Stimulated activated CD8-positive, alpha-beta memory T cell treated with anti-CD3 and anti-CD28 coated beads, Interleukin-15, amount 100 ng/mL, for 1 hour (primary cell): ENCODE measurements at places on chromosomes 6 and 20.

DNA sequence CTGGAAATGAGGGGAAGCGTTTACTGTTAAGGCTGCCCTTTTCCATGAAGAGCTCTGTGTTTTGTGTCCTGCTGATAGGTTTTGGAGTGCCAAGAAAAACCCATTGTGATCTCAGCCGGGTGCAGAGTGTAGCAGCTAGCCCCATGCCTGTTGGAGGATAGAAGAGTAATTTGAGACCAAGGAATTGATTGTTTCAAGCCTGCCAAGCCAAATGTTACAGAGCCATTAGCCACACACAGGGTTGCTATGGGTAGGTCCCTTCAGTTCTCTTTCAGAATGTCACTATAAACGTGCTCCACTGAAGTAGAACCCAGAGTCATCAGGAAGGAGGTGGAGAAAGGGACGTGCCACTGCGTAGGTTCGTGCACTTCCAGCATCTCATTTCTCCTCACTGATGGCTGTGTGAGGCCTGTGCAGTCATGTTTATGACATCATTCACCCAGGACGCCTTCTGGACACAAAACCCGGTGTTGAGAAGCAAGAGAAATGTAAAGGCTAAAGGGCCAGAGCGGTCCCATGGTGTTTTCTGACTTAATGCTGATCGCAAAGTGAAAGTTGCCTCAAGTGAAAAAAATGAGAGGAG, 6.6 kb downstream of the GMPR start:
- DNase-seq, result no peak

GRCh38 chr6:122153557-122153956, 245.9 kb upstream of the HSF2 start:
- no peak for DNase-seq

GRCh38 chr6:16523606-16524379, 237.5 kb downstream of the ATXN1 start:
- DNase-seq, result no peak

DNA sequence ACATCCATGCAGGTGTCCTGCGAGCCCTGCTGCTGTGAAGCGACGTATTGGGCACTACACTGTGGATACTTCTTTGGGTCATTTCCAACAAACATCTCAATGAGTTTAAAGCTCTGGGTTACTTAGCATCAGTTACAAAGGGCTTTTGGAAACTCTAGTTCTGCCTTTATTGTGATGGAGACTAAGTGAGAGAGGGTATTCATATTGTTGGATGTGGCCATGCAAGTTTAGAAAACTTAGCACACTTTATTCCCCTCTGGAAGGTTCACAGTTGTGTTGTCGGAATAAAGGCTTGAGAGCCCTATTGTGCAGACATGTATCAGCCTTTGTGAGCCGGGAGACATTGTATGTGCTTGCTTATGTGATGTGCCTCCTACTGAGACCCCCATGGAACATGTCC, 22.1 kb downstream of the DUSP22 start:
- DNase-seq, result no peak

GRCh38 chr6:18350712-18351111, 36.4 kb upstream of the RNF144B start:
- DNase-seq, result no peak

- DNase-seq, result no peak
Measured at GRCh38 chr6:33682341-33682740, 29.2 kb downstream of the UQCC2 start.

GRCh38 chr6:129801909-129802308, 59.2 kb downstream of the TMEM244 start:
- no peak for DNase-seq

DNA sequence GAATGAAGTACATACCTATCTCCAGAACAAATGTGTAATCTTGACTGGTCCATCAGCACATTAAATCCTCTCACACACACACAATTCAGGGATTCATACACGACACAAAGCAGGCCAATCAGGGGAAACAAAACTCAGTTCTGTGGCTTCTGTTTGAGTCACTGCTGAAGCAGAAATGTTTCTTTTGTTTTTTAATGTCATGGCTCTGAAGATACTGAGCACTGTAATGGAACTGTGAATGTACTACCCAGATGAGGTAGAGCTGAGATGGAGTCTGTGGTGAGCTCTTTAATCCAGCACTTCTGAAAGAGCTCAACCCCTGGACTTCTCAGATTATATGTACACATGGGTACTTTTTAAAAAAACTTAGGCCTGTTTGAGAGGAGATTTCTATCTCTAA, 116.4 kb downstream of the THEMIS start:
- DNase-seq, result no peak

- peak; percentile 25 for DNase-seq
Measured at GRCh38 chr6:26576929-26577719, 19.6 kb upstream of the ABT1 start.

GRCh38 chr6:38396209-38396608, 243.5 kb downstream of the BTBD9 start:
- DNase-seq, result no peak

DNA sequence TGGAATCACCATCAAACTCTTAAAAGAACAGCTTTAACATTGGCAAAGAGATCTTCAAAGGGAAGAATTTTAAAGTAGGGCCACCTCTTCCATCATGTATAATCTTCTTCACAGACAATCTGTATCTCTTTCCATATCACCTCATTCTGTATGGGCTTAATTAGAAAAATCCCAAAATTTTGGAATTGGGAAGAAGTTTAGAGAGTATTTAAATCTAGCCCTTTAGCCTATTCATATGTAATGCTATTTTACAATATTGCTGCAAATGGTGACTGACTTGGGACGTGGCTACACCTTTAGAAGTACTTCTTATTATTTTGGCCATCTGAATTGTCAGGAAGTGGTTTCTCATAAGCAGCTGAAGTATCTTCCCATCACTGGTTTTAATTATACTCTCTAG, 474.3 kb downstream of the RFPL4B start:
- no peak for DNase-seq

- no peak for DNase-seq
Measured at GRCh38 chr6:140445474-140446004, 1071.1 kb upstream of the CITED2 start.

DNA sequence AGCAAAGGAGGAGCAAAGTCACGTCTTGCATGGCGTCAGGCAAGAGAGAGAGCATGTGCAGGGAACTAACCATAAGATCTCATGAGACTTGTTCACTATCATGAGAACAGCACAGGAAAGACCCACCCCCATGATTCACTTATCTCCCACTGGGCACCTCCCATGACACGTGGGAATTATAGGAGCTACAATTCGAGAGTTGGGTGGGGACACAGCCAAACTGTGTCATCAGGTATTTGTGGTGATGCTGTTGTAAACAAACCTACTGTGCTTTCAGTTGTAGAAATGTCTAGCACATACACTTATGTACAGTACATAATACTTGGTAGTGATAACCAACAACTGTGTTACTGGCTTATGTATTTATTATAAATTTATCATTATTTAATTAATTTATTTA, 128.3 kb downstream of the UTRN start:
- DNase-seq, result no peak

DNA sequence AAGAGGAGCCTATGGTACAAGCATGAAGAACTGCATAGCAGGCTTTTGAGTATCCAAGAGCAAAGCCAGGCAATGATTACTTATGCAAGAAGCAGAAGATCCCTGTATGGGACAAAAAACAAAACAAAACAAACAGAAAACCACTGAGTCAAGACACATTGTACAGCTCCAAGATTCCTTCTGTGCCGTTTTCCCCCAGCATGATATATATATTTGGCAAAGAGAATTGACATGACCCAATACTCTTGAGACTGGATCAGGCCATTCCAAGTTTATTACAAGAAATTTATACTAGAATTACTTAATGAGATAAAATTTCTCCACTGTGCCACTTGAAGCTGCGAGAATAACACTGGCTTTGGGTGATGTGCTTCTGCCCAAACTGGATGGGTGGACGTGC, 65.5 kb downstream of the TRMT11 start:
- no peak for DNase-seq

GRCh38 chr20:59958626-59959025, 403 bp downstream of the CDH26 start:
- DNase-seq, result no peak

- DNase-seq, result no peak
Measured at GRCh38 chr6:37241131-37241530, 16.4 kb upstream of the TBC1D22B start.

DNA sequence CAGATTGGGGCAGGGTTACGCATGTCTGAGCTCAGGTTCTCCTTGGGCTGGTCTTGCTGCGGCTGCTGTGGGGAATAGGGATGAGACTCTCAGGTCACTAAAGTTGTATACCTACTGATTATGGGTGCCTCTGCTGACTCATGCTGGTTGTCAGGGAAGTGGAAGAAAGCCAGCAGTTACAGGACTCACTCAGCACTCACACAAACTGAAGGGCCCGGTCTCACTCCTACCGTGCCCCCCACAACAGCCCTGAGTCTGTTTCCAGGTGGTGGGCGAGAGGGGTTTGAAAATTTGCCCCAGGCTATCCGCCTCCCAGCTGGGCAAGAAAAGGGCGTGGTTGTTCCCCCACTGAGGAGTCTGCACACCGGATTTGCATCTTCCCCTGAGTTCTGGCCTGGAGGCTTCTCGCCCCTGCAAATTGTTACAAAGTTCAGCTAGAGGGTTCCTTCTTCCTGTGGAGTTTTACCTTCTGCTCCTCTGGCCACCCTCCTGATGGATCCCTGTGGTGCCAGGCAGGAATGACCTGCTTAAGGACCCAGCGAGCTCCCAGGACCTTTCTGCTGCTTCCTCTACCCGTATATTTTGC, 659.2 kb downstream of the HDGFL1 start:
- no peak for DNase-seq

- no peak for DNase-seq
Measured at GRCh38 chr6:163705923-163706322, 291.4 kb downstream of the QKI start.

GRCh38 chr6:23659125-23659524, 466.9 kb upstream of the NRSN1 start:
- DNase-seq, result no peak

DNA sequence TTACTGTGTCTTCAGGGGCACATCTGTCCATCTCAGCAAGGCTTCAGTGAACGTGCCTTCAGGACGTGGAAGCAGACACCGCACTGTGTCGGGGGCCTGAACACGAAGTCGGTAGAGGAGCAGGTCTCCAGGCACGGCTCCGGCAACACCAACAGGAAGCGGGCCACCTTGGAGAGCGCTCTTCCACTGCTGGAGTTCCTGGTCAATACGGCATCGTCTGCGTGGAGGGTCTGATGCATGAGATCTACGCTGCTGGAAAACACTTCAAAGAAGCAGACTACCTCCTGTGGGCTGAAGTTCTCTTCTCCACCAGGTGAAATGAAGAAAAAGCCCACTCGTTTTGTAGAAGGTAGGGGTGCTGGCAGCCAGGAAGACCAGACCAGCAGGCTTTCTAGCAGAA, 69.3 kb upstream of the SLCO4A1 start:
- no peak for DNase-seq

DNA sequence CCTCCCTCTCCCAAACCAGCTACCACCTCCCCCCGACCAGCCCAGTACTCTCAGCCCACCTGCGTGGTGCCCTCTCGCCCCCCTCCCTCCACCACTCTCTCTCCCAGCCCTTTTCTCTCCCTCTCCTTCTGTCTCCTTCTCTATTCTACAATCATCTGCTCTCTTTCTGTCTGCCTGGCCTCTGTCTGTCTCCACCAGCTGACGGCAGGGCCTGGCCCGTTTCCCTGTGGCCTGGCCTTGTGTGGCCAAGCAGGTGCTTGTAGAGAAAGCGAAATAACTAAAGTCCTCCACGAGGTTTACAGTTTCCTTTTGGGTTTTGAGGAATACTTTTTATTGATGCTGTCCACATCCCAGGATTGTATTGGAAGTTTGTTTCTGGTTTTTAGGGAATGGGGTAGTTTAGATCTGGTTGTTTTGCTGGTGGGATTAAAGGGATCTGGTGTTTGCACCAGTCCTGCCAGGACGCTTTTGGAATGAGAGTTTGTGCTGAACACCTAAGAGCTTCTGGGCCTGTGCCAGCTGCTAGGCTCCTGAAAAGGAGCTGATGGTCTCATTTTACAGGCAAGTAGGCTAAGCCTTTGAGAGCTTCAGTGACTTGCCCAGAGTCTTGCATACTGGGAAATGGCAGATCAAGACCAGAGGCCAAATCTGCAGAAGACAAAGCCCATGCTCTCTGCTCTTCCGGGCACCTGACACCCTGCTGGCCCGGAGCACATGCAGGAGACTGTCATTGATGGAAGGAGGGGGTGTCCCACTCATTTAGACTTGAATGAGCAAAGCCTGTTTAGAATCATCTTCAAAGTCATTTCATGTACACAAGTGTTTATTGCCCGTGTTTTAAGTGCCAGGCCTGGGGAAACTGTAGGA, 161.7 kb downstream of the SYCP2 start:
- DNase-seq, result no peak

DNA sequence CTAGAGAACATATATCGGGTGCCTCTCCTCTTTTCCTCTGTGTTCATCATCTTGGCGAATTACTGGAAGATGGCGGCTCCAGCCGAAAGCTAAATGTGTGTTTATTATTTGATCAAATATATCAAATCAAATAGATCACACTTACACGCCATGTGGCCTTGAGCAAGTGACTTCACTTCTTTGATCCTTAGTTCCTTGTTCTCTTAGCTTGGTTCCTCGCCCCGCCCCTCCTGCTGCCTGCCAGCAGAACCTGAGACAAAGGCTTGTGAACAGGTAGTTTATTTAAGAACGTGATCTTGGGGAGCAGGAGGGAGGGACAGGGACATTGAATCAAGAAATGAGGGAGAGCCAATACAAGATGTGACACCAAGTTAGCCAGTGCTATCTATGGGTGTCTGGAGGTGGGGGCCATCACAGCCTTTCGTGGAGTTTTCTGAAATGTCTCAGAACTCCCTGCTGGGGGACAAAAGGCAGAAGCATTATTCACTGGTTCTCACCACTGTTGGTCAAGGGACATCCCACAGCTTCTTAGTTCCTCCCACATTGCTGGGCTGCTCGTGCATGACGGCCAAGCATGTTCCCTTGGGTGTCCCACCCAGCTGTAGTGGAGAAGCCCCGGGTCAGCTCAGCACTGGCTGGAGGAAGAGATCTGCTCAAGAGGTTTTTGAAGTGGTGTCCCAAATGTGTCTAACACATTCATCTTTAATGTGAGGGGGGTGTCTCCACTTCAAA, 44.9 kb upstream of the RNF24 start:
- no peak for DNase-seq

GRCh38 chr6:163460307-163460782, 45.8 kb downstream of the QKI start:
- DNase-seq, result no peak

- no peak for DNase-seq
Measured at GRCh38 chr6:137015943-137016342, 28.8 kb downstream of the IL20RA start.

GRCh38 chr20:43404878-43405277, 52.8 kb upstream of the SRSF6 start:
- DNase-seq, result no peak

DNA sequence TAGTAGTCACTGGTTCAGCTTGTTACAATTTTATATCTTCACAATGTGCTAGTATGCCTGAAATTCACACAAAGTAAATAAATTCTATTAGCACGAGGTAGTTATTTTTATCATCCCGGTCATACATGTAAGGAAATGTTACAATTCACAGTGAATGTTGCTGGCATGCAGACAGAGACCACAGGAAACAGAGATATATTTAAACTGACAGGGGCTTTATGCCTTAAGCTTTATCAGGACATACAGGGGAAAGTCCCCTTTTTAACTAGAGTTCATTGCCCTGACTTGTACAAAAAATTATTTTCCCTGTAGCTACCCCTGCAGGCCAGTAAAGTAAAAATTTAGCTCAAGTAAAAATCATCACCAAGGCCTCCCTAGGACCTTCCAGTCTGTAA, 712.0 kb upstream of the NRSN1 start:
- no peak for DNase-seq
